CD4-positive, alpha-beta T cell treated with Interferon gamma for 1 hour (primary cell): ENCODE measurements at places on chromosomes 3 and 15.
A peak's percentile ranks its signal among the peaks of the same experiment; 100 is the strongest.

DNA sequence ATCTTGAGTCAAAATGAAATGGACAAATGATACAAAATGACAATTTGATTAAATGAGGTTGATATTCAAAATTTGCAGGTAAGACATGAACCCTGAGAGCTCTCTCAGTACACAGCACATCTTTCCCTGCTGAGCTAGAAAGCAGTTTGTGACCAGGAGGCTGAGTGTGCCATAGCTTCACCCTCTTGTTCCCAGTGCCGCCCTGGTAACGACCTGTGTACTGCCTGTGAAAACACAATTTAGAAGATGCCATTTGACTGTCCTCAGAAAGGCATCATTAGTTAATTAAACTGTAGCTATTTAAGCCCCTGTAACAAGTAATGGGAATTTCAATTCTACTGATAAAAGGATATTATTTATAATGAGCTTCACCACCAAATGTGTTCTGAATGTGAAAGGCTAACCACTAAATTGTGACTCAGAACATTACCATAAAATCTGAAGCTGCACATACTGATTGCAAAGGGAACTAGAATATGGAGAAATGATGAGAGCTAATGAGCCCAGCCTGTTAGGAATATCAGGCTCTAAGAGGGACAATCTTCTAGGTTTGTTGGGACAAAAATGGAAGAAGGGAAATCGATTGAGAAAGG, 212.9 kb upstream of the ARPP21 start:
- no peak for DNase-seq

GRCh38 chr15:58565619-58566018, 133.8 kb downstream of the LIPC start:
- no peak for DNase-seq

DNA sequence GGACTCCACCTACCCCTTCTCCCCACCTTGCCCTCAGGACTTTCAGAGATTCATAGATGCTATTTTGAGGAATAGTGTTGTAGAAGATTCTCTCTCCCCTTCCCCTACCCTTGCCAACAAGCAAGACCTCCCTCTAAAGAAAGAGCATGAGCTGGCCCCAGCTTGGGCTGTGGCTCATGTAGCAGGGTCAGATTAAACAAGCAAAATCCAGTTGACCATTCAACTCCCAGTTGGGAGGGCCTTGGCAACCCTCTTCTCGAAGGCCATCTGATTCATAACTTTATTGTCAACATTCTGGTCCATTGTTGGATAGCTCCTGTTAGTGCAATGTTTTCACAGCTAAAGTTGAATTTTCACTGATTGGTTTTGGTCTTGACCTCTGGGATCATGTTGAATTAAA, 41.1 kb downstream of the TNFAIP8L3 start:
- DNase-seq, result no peak

- DNase-seq, result peak; percentile 35
Measured at GRCh38 chr15:101062471-101063171, 143.5 kb downstream of the LRRK1 start.

DNA sequence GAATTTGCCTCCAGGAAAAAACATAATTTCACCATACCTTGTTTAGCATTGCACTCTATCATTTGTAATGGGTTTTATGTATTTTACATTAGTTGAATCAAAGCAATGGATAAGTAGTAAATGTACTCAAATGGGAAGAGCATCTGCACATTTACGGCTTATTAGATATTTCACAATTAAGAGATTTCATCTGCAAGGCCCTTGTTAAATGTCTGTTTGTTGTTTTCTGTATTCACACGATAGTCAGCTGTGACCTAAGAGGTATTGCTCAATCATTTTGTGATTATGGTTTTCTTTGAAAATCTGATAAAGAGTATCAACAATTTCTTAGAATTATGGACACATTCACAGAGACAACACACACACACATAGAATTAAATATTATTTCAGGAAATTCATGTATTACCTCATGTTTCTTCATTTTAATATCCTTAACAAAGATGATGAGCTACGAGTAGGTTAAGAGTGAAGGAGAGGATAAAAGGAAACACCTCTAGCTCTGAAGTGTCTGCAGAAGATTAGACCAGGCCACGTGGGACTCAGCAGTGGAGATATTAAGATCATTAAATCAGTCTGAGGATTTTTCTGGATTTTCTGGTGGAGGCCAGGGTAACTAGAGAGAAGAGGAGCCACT, 121.9 kb upstream of the POU1F1 start:
- no peak for DNase-seq

GRCh38 chr15:58980351-58980939, 7.0 kb upstream of the RNF111 start:
- no peak for DNase-seq

- DNase-seq, result no peak
Measured at GRCh38 chr3:64345371-64345770, 120.1 kb upstream of the PRICKLE2 start.

- DNase-seq, result no peak
Measured at GRCh38 chr3:140664111-140664510, 13.8 kb upstream of the TRIM42 start.

GRCh38 chr15:69138963-69139362, 21.5 kb upstream of the GLCE start:
- DNase-seq, result no peak

GRCh38 chr3:135975053-135975452, 9.5 kb downstream of the PPP2R3A start:
- DNase-seq, result no peak

DNA sequence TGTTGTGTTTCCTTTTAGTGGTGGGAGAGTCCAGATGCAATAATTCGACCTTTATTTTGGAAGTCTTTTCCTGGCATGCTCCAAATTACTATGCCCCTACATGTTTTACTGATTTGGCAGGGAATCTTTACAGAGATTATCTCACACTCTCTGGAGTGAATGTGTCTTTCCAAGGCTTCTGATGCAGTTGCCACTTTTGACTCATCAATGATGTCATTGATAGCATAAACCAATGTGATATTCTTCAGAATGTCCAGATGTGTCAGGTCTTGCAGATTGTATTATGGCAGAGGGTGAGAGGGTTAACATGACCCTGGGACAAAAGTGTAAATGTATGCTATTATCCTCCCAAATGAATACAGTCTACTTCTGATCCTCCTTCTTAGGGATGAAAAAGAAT, 9.7 kb downstream of the RTP4 start:
- no peak for DNase-seq

GRCh38 chr3:135868801-135869200, 96.7 kb upstream of the PPP2R3A start:
- DNase-seq, result no peak

- DNase-seq, result no peak
Measured at GRCh38 chr15:61050844-61051568, 178.1 kb downstream of the RORA start.

- DNase-seq, result no peak
Measured at GRCh38 chr3:13057282-13058040, 15.8 kb downstream of the IQSEC1 start.
